Globus pallidus (tissue), 1 donor: ENCODE measurements at places on chromosomes 3 and 15.

DNA sequence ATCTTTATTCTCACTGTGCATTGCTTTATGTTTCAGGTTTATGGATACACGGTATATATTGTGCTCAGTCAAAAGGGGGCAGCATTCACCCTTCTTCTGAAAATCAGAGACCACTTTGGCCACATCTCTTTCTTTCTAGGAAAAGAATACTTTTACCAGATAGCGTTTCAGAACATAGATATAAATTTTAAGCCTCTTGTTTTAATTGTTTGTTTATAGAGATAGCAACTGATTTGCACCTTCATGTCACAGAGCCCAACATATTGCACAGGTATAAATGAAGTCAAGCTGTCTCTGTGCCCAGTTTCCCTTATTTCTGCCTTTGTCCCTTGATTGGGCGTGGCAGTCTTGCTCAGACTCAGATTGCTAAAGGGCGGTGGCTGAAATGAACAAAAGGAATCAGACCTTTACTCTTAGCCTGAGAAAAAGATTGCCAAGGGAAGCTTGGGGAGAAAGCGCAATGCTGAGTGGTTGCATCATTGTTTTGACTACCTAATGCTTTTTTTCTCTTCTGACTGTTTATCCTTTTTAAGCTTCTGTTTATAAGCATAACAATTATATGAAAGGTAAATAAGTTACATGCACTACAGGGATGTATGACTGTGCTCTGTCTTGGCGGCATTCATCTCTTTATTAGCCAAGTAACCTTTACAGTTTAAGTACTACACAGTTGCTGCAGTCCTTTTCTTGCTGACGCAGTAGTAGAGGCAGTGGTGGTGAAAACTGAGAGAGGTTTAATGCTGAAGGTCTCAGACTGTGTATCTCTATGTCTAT lies 70.8 kb upstream of the ZBTB20 start:
- DNase-seq, result peak; percentile 24

DNA sequence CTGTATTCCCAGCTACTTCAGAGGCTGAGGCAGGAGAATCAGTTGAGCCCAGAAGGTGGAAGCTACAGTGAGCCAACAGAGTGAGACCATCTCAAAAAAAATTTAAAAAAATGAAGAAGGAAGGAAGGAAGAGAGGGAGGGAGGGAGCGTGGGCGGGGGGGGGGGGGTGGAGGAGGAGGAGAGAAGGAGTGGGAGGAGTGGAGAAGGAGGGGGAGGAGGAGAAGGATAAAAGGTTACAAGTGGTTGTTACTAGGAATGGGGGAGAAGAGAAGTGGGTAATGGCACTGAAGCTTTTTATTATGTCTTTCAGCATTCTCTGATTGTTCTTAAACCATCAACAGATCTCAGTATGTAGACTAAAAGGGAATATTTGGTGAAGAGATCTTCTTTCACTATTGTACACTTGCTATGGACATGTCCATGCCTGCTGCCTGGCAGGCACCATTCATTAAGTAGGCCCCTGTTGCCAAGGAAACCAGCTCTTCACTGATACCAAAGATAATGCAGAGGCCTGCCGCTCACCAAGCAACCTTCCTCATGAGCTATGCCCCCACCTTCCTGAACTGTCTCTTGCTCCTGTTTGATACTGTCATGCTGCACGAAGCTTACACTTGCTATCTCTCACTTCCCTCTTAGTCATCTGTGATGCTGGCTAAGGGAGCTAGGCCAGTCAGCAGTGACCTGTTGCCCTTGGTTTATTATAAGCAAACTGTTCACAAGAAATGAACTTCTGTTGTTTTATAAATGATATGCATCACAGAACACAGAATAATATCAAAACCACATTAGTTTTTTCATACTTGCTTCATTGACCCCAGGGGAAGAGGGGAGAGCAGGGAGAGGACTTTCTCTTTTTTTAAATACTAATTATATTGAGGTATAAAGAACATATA lies 23.1 kb downstream of the EPM2AIP1 start:
- no peak for DNase-seq

- no peak for DNase-seq
Measured at GRCh38 chr3:30141927-30142326, 464.5 kb upstream of the TGFBR2 start.

DNA sequence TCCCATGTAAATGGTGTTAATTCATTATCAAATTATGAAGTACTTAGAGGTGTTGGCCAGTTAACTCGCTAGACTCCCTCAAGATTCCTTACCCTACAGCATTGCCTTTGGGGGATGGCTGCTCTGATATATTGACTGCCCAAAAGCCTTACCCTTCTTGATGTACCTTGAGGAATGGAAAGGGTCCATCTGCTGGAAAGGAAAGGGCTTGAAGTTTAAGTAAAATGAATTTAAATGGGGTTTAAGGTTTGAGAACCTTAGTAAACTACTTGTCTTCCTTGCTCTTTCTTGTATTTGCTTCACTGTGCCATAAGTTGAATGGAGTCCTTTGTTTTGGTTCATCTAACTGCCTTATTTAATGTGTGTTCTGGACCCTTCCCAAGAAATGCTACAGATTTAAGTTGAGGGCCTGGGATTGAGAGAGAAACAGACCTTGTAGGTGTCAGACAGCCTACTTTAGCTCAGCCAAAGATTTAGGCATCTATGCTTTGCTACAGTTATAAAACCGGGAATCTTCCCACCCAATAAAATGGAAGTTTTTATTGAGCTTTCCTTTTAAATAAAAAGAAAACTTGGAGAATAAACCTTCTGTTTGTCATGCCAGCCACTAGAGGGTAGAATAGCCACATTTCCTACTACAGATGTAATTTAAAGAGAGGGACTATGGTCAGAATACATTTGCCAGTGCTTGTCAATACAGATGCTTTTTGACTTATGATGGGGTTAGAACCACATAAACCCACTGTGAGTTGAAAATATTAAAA lies 25.3 kb downstream of the CMSS1 start:
- DNase-seq, result peak; percentile 49
